Thyroid gland (tissue), 4 donors: ENCODE measurements at places on chromosomes 3 and 15. TPM values are rescaled to one million over a fixed set of nuclear protein-coding genes. Genes with fewer than 3 reads are reported as not detected.

DNA sequence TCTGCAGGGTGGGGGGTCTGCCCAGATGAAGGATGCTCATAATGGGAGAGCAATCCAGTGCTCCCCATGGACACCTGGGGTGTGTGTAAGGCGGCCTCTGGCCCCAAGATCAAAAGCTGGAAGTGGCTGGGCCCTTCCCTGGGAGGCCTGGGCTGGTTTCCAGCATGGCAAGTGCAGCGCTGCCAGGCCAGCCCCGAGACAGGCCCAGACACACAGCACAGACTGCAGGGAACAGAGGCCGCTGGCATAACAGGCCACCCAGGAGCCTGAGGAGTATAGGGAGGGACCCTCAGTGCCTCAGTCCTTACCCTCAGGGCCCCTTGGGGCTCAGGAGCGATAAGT lies 10.0 kb downstream of the ITPKA start:
- DNase-seq: no peak

DNA sequence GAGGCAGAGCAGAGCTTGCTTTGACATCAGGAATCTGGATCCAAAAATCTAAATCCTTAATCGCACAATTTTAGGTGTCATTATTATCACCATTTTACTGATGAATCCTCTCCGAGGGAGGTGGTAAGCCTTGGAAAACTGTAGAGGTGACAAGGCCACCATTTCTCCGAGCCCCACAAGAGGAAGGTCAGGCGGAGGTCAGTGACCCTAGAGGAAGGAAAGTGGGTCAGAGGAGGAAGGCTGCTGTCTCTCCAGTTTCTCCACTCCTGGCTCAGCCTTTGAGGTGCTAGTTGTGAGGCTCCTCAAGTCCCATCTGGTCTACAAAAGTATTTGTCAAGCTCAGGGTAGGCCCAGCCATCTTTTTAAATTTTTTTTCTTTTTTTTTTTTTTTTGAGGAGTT lies 3.2 kb downstream of the DVL3 start:
- no peak for DNase-seq

DNA sequence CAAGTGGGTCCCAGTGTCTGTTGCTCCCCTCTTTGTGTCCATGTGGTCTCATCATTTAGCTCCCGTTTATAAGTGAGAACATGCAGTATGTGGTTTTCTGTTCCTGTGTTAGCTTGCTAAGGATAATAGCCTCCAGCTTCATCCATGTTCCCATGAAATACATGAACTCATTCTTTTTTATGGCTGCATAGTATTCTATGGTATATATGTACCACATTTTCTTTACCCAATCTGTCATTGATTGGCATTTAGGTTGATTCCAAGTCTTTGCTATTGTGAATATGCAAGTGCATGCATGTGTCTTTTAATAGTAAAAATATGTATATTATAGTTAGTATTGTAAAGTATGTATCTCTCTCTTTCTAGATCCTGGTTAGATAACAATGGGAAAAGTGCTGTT lies 53.9 kb downstream of the TCAIM start:
- DNase-seq: no peak

DNA sequence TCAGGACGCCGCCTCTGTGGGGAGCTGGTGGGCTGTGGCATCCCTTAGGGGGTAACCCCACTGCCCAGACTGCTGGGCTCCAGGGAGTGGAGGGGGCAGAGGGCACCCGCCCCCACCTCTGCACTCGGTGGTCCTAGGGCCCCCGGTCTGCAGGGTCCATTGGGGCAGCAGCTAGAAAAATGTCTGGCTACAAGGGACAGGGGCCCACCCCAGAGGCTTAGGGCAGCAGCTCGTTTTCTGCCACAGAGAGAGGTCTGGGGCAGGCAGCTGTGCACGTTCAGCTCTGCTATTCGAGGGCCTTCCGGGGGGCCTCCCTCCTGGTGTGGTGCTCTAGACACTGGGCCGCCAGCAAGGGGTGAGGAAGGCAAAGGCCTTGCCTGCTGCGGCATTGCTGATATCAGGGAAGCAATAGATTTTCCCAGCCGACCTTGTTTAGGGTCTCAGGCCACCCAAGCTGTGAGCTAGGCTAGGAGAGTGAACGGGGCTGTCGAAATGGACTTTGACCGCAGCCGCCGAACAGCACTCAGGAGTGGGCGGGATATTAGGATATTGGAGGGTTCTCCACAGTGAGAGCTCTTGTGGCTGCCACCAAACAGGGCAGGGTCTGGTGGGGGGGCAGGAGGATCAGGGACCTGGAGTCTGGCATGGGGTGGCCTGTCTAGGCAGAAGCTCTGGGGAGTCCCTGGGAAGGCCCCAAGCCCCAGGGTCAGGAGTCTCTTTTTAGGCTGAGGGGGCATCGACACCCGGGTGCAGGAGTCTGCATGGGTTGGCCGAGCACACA lies 61.4 kb upstream of the KLF13 start:
- no peak for DNase-seq

- DNase-seq: no peak
These were observed 42.2 kb downstream of the ZNF609 start for GRCh38 chr15:64502551-64502950.

Gene LRTM1
- not detected for total RNA-seq

- no peak for DNase-seq
These were observed 84.9 kb downstream of the MEIS2 start for GRCh38 chr15:37015451-37015850.

- DNase-seq: no peak
These were observed 1029.5 kb upstream of the NR2F2 start for GRCh38 chr15:95300958-95301357.

Gene NPAP1
- 1.5 TPM for total RNA-seq

GRCh38 chr15:38193496-38193895 lies 59.1 kb upstream of the SPRED1 start:
- no peak for DNase-seq

Gene MYO5C
- total RNA-seq: 85.3 TPM

GRCh38 chr15:62928242-62928999 lies 114.1 kb upstream of the TPM1 start:
- no peak for DNase-seq

GRCh38 chr15:82995938-82996337 lies 9.9 kb downstream of the RAMAC start:
- no peak for DNase-seq

DNA sequence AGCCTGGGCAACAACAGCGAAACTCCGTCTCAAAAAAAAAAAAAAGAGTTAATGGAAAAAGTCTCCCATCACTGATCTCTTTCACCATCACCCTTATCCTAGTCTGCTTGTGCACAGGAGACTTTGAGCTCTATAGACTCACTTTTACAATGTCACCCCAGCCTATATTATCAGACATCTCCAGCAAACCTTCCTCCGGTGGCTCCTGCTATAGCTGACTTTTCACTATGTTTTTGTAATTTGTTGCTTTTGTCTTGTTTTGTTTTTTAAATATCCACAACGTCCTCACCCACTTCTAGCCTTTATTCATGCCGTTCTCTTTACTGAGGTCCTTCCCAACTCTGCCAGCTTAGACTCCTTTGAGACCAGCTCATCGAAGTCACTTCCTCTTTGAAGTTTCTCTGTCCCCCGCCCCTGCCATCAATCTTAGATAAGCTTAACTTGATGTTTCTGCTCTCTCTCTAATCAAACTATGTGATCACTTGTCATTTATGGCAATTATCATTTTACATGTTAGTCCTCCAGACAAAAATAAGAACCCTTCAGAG lies 82.7 kb upstream of the CHD2 start:
- DNase-seq: no peak

Gene TM4SF4
- total RNA-seq: not detected

Gene DCUN1D1
- 35.9 TPM for total RNA-seq

- DNase-seq: no peak
These were observed 173.1 kb upstream of the TBL1XR1 start for GRCh38 chr3:177370246-177370822.

GRCh38 chr3:9986230-9986725 lies 363 bp downstream of the EMC3 start:
- no peak for DNase-seq

Gene PPIB
- 1,046 TPM for total RNA-seq

- no peak for DNase-seq
These were observed 13.3 kb downstream of the CAV3 start for GRCh38 chr3:8746780-8747345.

DNA sequence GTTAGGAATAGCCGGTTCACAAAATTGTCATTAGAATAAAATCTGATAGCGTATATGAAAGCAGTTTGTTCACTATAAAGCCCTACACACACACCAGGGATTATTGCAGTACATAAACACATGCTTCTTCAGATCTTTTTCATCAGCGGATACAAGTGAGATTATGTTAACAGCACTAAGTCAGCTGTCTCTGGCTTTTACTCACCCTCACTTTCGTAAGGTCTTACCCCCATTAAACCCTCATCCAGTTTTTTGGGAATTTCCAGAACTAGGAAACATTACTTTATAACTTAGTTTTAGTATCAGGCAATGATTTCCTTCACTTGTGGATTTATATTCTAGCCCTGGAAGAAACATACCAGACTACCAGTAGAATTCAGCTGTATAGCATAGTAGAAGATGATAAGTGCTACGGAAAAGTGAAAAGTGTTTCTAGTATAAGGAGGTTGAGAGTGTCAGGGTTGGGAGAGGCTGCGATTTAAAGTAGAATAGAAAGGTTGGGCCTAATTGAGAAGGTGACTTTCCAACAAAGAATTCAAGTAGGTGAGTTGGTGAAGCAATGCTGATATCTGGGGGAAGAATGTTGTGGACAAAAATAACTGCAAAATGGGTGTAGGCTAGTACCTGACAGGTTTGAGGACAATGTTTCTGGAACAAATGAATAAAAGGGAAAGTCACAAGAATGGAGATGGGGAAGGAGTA lies 22.7 kb downstream of the TMEM207 start:
- no peak for DNase-seq

DNA sequence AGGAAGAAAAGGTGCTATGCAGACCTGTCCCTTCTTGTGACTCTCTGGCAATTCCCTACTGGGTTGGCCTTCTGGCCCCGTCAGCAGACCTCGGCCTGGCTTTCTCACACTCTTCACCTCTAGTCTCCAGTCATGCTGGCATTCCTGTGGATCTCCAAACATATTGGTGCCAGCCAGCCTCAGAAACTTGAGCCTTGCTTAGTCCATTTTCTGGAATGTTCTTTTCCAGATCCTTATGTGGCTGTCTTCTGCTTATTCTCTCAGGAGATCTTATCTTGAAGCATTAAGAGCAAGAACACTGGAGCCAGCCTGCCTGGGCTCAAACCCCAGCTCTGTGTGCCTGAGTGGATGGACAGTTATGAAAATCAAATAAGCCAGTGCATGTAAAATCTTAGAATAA lies 88.2 kb upstream of the NTRK3 start:
- no peak for DNase-seq

- DNase-seq: no peak
These were observed 15.7 kb downstream of the KLHL6 start for GRCh38 chr3:183539811-183540210.

- no peak for DNase-seq
These were observed 237.8 kb upstream of the GADL1 start for GRCh38 chr3:31132132-31132769.

- peak; percentile 19 for DNase-seq
These were observed 6.2 kb upstream of the TIPARP start for GRCh38 chr3:156668073-156668763.

GRCh38 chr3:3085782-3086181 lies 24.4 kb downstream of the IL5RA start:
- no peak for DNase-seq

GRCh38 chr15:43511012-43511885 lies 6.2 kb upstream of the MAP1A start:
- DNase-seq: peak; percentile 15

DNA sequence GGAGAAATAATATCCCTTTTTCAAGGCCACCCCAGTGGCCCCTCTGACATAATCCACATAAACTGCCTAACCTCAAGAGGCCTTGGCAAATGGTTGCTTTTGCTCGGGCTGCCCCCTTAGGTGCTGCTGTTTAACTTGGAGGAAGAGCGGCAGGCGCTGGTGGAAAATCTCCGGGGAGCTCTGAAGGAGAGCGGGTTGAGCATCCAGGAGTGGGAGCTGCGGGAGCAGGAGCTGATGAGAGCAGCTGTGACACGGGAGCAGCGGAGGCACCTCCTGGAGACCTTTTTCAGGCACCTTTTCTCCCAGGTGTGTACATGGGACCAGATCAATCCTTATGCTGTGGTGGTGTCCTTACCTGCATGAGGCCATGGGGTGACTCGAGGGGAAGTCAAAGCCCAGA lies 15.0 kb downstream of the DUOX1 start:
- no peak for DNase-seq

Gene ASB14
- total RNA-seq: not detected

DNA sequence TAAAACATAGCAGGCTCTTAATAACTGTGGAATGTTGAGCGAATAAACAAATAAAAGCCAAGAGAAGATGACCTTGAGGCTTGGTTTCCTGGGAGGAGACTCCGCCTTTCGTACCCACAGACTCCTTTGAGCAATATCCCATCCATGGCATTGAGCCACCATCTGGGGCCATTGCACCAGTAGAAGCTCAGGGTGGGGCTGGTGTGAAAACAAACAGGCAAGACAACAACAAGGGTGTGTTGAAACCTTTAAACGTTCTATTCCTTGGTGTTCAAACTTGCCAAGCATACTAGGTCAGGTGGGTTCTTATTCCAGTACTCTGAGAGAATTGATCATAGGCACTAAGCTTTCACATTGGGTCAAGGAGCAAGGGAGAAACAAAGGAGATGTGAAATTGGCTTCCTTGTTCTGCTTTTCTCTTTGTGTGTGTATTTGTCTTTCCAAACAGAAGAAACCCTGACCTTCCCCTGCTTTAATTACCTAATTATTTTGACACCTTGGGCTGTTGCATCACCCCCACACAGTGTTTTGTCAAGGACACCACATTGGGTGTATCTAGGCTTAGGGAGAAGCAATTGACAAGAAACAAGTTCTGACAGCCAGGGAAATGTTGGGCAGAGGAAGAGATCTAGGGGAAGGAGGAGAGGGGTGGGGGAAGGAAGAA lies 105.1 kb upstream of the BCL6 start:
- no peak for DNase-seq

Gene ARNT2
- total RNA-seq: 9.7 TPM

- DNase-seq: no peak
These were observed 98.6 kb downstream of the NEO1 start for GRCh38 chr15:73150831-73151230.

DNA sequence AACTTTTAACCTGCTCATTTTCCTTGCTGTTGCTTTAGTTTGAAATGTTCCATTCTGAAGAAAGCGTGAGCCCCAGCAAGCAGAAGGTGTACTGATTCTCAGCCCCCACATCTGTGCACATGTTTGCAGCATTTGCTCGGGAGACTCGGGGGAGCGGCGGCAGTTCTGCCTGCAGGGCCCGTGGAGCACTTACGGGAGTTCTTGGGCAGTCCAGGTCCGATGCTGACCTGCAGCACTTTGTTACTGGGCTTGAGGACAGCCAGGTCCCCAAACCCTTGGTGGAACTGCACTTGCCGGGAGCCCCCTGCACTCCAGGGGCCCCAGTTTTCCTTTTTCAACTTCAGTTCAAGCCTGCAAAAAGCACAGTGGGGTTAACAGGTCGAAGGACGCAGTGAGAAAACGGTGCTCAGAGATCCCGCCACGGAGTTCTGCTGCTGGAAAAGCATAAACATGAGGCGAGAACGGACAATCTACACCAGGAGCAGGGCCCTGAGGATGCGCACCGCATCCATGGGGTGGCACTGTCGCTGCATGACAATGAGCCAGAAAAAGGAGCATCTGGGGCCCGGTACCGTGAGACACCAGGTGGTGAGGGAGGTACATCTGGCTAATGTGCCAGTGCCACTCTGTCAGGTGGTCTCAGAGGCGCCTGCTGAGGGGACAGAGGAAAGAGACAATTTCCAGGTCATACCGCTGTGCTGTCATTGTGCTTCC lies 45.6 kb upstream of the LDHAL6B start:
- DNase-seq: no peak

Gene BFSP2
- total RNA-seq: not detected

- peak; percentile 74 for DNase-seq
These were observed 15.3 kb upstream of the IREB2 start for GRCh38 chr15:78422571-78423340.

GRCh38 chr15:92435145-92435544 lies 41.5 kb downstream of the ST8SIA2 start:
- no peak for DNase-seq
